Hepatocyte (in vitro differentiated cells): ENCODE measurements at places on chromosomes 11 and 22.

DNA sequence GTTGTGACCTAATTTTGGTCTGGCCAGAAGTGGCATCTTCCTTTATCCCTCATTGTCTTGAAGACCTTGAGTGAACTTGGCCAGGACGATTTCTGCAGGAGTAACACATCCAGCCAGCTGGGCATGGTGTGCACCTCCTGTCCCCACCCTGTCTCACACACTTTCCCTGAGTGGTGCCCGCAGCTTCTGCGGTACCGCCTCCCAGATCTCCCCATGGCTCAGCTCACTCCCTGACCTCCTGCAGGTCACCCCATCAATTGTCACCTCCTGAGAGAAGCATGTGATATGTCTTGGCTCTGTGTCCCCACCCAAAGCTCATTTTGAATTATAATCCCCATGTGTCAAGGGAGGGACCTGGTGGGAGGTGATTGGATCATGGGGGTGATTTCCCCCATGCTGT is 50.2 kb upstream of the TP53I11 start:
- no peak for DNase-seq

DNA sequence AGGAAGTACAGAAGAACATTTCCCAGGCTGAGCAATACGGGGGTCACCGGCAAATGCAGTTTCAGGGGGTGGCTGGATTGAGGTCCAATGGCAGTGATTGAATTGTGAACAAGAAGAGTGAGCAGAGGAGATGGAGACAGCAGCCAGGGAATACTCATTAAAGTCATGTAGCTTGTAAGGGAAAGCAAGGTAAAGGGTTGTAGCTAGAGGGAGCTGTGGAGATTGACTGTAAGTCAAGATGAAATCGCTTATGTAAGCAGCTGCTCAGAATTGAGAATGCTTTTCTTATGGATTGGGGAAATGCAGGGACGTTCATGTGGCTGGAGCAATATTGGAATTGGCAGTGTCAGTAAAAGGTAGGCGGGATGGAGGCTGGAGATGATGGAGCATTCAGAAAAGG is 111.4 kb upstream of the TBCEL start:
- peak; percentile 53 for DNase-seq

GRCh38 chr11:1480191-1480554 is 6.4 kb downstream of the MOB2 start:
- DNase-seq, result no peak

GRCh38 chr11:79331203-79331901 is 109.5 kb downstream of the TENM4 start:
- no peak for DNase-seq

DNA sequence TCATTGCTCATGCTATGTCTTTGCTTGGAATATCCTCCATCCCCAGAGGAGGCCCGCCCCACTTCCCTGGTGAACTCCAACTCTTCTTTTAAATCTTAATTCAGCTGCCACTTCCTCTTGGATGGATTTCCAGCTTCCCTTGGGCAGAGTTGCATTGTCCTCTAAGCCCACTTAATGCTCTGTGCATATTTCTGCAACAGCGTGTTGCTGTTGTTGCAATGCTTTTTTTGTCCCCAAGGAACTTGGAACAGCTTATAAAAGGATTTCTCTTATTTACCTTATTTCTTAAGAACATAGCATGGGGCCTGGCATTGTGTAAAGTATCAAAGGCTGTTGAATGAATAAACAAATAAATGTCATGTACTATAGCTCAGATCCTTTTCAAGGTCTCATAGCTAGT is 507.4 kb downstream of the METTL15 start:
- DNase-seq, result no peak

GRCh38 chr11:93905384-93905783 is 55.0 kb upstream of the VSTM5 start:
- peak; percentile 39 for DNase-seq

DNA sequence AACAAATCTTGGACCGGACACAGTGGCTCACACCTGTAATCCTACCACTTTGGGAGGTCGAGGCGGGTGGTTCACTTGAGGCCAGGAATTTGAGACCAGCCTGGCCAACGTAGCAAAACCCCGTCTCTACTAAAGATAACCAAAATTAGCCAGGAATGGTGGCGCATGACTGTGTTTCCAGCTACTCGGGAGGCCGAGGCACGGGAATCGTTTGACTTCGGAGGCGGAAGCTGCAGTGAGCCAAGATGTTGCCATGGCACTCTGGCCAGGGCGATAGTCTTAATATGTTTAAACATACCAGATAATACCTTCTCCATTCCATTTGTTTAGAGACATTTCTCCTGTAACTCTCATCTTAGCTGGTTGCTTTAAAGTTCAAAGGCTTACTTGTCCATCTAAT is 218.6 kb downstream of the ARHGAP42 start:
- DNase-seq, result no peak

DNA sequence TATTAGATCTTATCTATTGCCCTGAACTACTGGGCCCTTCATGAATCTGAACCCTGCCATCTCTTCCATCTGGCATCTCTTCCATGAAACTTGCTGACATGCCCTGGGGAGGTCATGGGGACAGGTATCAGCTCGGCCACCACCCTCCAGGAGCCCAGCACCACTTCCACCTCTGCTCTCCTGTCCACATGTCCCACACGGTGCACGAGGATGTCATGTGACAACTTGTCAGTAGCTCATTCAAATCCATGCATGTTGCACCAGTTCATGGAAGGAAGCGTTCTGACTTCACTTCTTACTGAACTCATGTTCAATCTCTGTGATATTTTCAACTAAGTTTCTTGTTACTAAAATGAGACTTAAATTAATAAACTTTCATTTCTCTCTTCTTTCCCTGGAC is 16.6 kb downstream of the YPEL1 start:
- no peak for DNase-seq

DNA sequence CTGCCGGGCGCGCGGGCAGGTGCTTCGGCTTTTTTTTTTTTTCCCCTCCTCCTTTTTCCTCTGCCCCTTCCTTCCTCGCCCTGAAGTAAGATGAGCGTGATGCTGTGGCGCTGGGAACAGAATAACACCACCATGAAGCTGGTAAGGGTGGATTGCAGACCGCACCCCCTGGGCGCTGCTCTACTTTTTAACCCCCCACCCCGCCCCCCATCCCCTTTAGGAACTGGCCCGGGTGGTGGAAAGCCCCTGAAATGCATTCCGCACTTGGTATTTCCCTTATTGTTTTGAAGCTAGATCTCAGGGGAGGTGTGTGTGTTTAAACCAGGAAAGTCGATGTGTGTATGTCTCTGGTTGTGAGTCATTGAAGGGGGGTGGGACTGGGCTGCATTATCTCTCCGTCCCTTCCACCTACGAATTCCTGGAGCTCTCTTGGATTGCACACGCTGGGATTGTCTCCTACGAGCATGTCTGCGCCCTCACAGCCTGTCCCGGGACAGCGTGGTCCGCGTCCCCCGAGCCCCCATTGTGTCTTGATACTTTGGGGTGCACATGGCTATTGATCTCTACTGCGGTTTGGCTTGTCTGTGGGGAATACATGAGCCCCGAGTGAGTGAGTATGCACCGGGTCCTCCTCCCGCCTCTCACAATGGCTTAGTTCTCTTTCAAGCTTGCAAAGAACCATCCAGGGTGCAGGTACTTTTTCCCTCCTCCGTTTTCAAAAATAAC is 64.9 kb downstream of the NAV2 start:
- peak; percentile 69 for DNase-seq

- peak; percentile 81 for DNase-seq
These were observed 26.1 kb upstream of the CELSR1 start for GRCh38 chr22:46563381-46564083.

DNA sequence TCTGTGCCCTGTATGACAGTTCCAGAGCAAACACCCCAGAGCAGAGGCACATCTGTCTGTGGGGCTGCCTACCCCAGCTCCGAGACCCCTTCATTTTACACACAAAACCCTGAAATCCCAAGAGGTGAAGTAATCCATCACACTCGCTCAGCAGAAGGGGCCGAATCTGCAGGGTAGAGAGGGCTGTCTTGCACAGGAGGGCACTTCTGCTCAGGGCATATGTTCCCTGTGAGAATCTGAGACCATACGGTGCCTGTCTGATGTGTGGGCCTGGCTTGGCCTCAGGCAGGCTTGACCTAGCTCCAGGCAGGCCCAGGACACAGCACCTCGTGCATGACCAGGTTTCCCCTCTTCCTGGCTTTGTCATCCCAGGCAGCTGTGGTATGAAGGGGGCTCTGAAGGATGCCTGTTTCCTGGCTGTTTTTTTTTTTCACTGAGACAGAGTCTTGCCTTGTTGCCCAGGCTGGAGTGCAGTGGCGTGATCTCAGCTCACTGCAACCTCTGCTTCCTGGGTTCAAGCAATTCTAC is 37.2 kb downstream of the GRIK4 start:
- no peak for DNase-seq

- DNase-seq, result peak; percentile 69
These were observed 3.2 kb upstream of the CSDC2 start for GRCh38 chr22:41557401-41558240.

DNA sequence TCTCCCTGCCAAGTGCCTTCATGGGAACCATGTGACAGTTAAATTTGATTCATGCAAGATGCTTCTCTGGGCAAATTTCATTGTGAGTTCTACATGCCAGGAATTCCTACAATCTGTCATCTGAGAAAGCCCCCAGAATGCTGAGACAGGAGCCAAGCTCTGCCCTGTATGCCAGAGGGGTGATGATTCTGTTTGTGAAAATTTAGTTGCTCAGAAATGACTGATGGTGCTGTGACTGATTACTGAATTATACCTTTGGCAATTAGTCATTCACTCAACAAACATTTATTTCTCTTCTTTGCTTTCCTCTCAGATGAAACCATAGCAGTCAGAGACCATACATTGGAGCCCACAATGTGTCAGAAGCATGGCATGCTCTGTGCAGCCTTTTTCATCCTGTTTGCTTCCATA is 69.0 kb upstream of the ZBED5 start:
- no peak for DNase-seq

- no peak for DNase-seq
These were observed 47.1 kb upstream of the CCND1 start for GRCh38 chr11:69593851-69594250.

GRCh38 chr11:74815966-74816365 is 67.3 kb downstream of the RNF169 start:
- no peak for DNase-seq

DNA sequence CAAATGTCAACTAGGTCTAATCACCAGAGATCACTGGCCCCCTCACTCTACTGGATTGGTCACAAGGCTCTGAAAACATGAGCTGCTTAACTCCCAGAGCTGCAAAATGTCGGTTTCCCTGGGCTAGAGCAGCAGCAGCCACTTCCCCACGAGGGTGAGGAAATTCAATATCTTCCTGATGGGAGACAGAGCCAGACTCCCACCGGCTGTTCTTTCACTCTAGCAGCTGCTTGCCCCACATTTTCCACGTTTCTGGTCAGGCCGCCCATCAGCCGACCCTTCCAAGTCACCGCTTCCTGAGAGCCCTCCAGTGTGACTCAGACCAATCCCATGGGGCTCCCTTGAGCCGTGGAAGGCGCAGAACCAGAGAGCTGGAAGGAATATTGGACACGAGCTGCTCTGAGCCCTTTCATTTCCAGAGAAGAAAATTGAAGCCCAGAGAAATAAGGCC is 227.0 kb downstream of the ADAMTS15 start:
- DNase-seq, result peak; percentile 36

- DNase-seq, result no peak
These were observed 168.0 kb downstream of the PGR start for GRCh38 chr11:100961633-100962032.

DNA sequence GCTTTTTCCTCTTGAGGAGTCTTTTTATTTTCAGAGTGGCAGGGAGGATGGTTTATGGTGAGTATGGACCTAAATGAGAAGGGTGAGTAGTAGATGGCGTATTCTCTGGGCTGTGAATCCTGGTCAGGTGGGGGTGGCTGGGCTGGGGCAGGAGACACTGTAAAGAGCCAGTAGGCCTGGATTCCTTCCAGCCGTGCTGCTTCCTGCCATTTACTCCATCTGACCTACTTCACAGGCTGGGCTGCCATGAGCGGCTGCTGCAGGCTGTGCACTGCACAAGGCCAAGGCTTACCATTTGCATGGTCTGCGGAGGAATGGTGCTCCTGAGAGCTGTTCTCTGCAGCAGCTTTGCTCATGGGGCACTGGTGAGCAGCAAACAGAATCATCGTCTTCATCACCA is 297.6 kb downstream of the KIRREL3 start:
- no peak for DNase-seq

GRCh38 chr11:69027704-69028372 is 14.8 kb upstream of the MRGPRF start:
- no peak for DNase-seq

DNA sequence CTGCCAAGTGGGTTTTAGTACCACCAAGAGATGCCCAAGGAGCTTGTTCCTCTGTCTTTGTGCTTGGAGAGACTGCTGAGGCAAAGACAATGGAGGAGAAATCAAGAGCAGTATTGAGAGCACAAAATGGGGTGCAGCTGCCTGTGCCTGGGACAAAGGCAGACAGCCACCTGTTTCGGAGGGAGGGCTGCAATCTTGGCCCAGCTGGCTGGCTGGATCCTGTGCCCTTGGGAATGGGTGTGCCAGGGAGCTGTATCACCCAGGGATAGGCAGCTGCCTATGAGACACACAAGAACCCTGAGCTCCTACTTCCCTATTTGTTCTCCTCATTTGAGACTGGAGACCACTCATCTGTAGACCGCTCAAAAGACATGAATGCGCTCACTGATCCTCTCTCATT is 23.3 kb upstream of the CHRM4 start:
- DNase-seq, result no peak

GRCh38 chr22:22556995-22557925 is 1.8 kb downstream of the PRAME start:
- no peak for DNase-seq

- DNase-seq, result no peak
These were observed 157.6 kb downstream of the PGR start for GRCh38 chr11:100972046-100972445.

DNA sequence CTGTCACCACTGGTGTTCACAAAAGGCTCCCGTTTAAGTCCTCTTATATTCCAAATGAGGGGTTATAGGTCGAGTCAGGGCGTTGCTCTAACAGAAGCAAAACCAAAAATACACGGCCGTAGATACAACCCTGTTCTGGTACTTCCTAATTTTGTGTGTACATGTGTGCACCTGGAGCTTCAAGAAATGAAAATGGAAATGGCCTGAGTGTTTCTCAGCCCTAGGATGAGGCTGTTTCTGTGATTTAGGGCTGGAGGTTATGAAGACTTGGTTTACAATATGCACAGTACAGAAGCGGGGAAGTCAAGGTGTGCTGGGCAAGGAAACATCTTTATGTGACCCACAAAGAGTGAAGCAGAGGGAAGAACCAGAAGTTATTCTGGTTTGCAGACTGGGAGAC is 110.4 kb upstream of the OR4B1 start:
- no peak for DNase-seq

DNA sequence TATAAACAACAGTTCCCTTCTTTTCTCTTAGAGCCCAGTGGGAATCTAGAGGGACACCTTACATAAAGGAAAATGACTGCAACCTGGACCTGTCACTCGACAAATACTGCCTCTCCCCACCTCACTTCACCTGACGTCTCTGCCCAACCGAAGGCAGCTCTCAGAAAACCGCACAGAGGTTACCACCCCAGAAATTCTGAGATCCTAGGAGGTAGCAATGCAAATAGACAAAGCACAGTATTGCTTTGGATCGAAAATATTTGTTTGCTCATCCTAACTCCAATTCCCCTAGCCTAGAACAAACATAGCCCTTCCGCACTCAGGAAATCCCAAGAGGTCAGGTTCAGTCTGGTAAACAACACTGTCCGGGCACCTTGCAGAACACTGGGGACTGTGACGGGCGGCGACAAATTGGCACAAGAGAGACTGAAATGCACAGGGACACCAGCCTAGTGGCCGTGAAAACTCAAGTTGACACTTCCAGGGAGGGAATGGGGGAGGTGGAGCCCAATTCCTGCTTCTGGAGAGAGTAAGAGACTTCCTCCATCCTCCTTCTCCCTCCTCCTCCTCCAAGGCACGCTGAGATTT is 420 bp upstream of the TRIM44 start:
- peak; percentile 12 for DNase-seq
